DMS79 (cell line): ENCODE measurements at places on chromosomes 16 and 17.

DNA sequence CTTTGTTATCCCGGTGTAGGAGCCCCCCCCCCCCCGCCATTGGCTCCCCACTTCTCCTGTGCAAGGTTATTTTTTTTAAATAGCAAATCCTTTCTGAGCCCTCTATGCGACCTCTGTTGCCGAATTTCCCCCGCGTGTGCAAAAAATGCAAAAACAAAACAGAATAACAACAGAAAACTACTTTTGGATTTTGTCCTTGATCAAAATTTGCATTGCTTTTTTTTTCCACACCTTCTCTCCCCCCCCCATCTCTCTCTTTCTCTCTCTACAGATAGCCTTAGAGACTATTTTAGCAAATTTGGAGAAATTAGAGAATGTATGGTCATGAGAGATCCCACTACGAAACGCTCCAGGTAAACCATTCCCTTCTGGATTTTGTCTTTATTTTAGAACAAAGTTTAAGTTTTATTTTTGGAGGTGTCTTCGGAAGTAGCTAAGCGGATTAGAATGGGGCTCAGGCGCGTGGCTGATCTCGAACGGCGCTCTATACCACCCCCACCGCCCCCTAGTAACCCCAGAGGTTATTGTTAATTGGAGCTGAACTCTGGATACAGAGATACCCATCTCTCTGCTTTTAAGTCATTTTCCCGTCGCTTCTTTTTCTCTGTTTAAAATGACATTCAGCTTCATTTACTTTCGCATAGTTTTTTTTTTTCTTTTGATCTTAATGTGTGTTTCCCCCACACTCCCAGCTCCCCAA is 1.0 kb downstream of the MSI2 start:
- no peak for DNase-seq

DNA sequence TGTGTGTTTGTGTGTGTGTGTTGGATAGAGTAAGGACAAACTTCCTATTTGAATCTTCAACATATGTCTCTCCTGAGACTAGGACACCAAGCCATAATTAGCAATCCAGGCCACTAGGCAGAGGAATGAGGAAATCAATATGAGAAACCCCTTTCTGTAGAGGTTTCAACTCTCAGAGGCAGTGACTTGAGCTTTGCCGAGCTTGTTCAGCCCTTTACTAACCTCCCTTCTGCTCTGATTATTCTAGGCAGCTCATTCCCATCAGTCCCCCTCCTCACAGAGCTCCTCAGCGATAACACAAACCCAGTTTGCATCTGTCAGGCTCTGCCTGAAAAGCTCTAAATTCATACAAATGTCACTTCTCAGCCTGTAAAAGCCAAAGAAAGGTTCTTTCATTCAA is 1030.3 kb downstream of the CDH8 start:
- DNase-seq: no peak

GRCh38 chr17:50680126-50680525 is 27.6 kb downstream of the ANKRD40 start:
- no peak for DNase-seq

DNA sequence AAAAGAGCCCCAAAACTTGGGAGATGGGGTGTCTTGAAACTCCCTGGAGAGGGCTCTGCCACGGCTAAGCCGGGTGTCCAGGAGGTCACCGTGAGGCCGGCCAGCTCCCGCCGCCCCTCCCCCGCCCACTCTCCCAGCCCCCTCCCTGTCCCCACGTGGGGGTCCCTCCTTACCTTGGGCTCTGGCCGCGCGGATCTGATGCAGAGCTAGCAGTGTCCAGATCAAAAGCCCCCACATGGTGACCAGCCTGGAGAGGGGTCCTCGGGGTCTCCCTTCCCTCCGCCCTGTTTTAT is 447 bp downstream of the SDK2 start:
- DNase-seq: no peak

GRCh38 chr17:40956401-40957254 is 10.1 kb downstream of the KRT39 start:
- DNase-seq: no peak

- no peak for DNase-seq
Observed at GRCh38 chr17:41885733-41886132, 20.5 kb upstream of the KLHL11 start.

GRCh38 chr17:73013301-73013700 is 79.2 kb downstream of the SLC39A11 start:
- DNase-seq: no peak

DNA sequence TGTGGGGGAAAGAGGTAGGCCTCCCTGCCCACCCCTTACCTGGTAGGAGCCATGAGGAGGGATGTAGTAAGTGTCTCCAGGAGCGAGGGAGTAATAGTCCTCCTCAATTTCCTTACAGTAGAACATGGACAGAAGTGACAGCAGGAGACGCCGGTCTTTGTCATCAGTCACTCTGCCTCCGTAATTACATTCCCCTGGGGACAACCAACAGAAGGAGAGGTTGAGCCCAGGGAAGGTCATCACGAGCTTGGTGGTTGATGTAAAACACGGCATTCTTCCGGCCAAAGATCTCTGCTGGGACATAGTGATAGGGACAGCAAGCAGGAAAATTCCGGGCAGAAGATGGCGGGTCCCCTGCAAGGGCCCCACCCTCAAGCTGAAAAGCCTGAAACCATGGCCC is 47.9 kb downstream of the LYRM1 start:
- no peak for DNase-seq

GRCh38 chr17:78375401-78376151 is 2.9 kb upstream of the PGS1 start:
- no peak for DNase-seq

DNA sequence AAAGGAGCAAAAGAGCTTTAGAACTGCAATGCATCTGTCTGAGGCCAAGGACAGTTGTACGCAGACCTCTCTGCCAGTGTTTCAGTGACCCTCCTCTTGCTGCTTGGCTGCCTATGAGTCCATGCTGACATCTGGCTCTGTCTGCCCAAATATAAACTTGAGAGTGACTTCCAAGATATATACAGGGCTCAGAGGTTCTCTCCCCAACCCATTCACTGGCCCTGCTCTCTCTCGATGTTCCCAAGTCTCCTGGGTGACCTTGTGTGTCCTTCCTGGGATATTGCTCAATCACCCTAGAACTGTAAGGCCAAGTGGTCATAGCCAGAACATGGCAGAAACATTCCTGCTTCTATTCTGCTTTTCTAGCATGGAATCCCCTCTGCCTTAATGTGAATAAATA is 716.3 kb downstream of the WWOX start:
- DNase-seq: no peak

GRCh38 chr17:75113798-75114551 is 4.2 kb downstream of the ARMC7 start:
- DNase-seq: peak; percentile 60

DNA sequence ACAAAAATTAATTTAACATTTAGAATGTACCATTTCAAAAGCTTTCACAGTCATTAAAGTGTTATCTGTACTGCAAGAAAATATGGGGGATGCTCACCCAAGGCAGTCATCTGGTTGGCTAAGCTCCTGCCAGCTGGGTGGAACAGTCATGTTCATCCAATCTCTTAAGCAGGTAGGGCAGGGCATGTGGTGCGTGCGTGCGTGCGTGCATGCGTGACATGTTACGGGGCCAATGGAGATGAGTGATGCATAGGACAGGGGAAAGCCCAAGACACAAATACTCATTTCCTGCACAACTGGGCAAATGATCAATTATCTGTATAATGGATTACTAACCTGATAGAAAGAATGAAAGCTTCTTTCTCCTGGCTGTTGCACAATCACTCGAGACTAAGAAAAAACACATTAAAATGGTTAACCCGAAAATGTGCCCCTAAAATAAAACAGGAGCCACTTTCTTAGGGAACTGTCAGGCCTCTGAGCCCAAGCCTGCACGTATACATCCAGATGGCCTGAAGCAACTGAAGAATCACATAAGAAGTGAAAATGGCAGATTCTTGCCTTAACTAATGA is 104.4 kb downstream of the MYO1D start:
- no peak for DNase-seq

- DNase-seq: no peak
Observed at GRCh38 chr16:31243734-31244670, 15.8 kb upstream of the ITGAM start.

GRCh38 chr17:31328160-31328535 is 6.7 kb upstream of the EVI2A start:
- DNase-seq: no peak

- DNase-seq: no peak
Observed at GRCh38 chr17:75774991-75775668, 9.5 kb upstream of the UNK start.

DNA sequence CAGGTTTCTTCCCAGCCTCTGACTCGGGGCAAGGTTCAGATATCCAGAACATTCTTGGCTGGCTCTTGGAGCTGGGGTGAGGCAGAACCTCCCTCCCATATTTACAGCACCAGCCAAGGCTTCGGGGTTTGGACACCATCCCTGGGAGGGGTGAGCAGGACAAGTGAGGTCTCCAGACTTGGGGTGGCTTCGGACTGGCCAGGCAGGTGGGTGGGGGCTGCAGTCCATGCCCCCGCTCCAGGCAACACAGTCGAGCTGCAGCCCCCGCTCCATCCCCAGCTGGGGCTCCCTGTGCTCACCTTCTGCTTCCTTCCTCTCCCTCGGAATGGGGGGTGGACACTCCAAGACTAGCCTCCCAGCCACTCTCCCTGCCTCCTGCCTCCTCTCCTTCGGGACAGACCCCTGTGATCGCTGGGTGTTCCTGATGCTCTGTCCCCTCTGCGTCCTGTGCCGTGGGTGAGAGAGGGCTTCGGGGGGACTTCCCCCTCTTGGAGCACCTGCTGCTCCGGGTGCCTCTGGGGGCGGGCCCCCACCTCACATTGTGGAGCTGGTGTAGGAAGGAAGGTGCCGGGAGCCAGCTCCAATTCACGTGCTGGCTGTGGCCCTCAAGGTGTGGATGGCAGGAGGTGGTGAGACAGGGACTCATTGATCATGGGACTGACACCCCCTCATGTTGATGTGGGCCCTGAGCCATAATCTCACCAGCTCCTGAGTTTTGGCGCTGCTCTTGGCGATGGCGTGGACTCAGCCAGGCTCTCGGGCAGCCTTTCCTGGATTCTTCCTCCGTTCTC is 189.2 kb downstream of the SEC14L1 start:
- DNase-seq: no peak

DNA sequence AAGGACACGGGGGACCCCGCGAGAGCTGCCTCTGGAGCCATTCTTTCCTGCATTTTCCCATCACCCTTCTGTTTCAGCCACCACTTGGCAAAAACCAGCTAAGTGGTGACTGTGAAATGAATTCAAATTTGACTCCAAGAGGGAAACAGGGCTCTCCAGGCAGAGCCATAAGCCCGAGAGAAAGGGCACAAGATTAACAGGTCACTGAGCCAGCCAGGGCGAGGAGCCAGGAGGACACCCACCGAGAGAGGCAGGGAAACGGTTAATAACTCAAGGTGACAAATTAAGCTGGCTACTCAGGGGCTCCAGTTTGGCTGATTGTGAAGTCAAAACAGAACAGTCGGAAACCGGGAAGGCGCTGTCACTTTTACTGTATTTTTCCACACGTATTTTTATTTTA is 67.8 kb upstream of the SOX9 start:
- DNase-seq: no peak

GRCh38 chr17:32033223-32033622 is 26.0 kb downstream of the LRRC37B start:
- DNase-seq: no peak

- DNase-seq: no peak
Observed at GRCh38 chr16:67481561-67482232, 740 bp upstream of the ATP6V0D1 start.
